Astrocyte (in vitro differentiated cells and primary cell): ENCODE measurements at places on chromosomes 5 and 9. TPM values are rescaled to one million over a fixed set of nuclear protein-coding genes. Genes with fewer than 3 reads are reported as not detected.

The MRNIP gene
- total RNA-seq: 19.9 and 20.7 TPM in 2 replicates

The FBP2 gene
- not detected in 2 replicates for total RNA-seq

The PAEP gene
- total RNA-seq: 0.39 TPM in 1 of 2 replicates, not detected in the other

The GPR150 gene
- 0.14 TPM in 1 of 2 replicates, not detected in the other for total RNA-seq

The GALNT12 gene
- total RNA-seq: 1.7 TPM in 2 replicates

The HAVCR1 gene
- 1.3 and 2.0 TPM in 2 replicates for total RNA-seq

The ZCCHC7 gene
- 21.7 and 25.4 TPM in 2 replicates for total RNA-seq

The CCIN gene
- 1.1 and 1.9 TPM in 2 replicates for total RNA-seq

The SIT1 gene
- total RNA-seq: not detected in 2 replicates

The ZNF608 gene
- total RNA-seq: 57.3 and 61.5 TPM in 2 replicates

The NIPAL4 gene
- 7.1 and 10.8 TPM in 2 replicates for total RNA-seq

DNA sequence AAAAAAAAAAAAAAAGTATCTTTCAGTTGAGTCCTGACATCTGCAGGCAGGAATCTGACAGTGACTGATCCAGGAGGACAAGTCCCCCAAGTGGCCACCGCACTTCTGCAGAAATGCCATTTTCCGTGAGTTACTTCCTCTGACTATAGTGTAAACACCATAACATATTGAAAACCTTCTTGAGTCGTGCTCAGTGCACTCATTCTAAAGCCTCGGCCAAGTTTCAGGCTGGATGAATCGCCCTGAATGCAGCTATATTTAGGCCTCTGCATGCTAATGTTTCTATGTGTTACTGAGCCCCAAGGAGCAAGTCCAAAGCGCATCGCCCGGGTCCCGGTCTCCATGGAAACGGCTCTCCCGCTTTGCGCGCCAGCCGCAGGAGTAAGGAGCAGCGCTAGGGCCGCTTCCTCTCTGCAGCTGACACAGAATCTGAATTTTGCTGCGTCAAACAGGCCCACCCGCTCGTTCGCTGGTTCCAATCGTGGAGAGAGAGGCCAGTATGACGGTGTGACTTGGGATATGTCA, 335.4 kb downstream of the MSX2 start:
- DNase-seq: peak; percentile 58

- DNase-seq: no peak
Observed at GRCh38 chr9:27711241-27711640, 138.0 kb upstream of the C9orf72 start.

GRCh38 chr9:135403733-135404450, 75.7 kb upstream of the PPP1R26 start:
- DNase-seq: no peak

DNA sequence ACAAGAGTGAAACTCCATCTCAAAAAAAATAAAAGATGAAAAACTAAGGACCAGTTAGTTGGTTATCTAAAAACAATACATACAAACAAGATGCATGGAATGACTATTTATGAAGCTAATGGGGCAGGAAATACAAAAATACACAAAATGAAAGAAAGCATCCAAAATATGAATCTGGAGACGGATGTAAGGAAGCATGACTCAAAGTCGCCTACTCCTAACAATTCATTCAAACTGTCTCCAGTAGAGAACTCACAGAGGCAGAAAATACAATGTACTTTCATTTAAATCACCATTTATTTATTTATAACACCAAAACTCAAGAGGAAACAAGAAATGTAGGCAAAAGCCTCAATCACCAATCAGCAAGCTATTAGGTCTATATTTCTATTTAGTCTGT, 68.4 kb downstream of the SCAI start:
- DNase-seq: peak; percentile 57

- peak; percentile 88 for DNase-seq
Observed at GRCh38 chr9:79685577-79685976, 113.8 kb downstream of the TLE4 start.

DNA sequence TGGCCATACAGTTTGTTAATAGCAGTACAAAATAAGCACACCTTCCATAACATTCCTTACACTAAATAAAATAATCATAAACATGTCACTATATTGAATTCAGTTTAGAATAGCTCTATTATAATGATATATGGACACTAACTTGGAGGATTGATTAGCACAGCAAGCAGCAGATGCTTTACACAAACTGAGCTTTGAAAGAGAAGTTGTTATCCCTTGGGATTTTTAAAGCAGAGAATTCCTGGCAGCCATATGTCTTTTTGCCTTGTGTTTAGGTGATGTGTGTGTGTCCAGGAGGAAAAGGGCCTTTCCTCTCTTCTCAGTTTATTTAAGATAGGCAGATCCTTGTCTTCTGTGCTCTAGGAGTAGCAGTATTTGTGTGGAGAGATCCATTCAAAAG, 232.2 kb upstream of the GRIN3A start:
- DNase-seq: no peak

- no peak for DNase-seq
Observed at GRCh38 chr5:112923148-112923917, 1.3 kb upstream of the REEP5 start.

DNA sequence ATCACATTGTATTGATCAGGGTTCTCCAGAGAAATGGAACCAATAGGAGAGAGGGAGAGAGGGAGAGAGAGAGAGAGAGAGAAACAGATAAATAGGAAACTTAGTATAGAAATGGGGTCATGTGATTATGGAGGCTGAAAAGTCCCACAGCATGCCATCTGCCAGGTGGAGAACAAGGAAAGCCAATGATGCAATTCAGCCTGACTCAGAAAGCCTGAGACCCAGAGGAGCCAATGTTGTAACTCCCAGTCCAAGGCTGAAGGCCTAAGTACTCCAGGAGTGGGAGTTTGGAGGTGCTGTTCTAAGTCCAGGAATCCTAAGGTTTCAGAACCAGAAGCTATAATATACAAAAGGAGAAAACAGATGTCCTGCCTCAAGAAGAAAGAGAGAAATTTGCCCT, 48.4 kb upstream of the ISOC1 start:
- DNase-seq: no peak

GRCh38 chr5:138963763-138964371, 88.7 kb upstream of the LRRTM2 start:
- no peak for DNase-seq

- no peak for DNase-seq
Observed at GRCh38 chr9:95142728-95143127, 174.8 kb downstream of the FANCC start.

- no peak for DNase-seq
Observed at GRCh38 chr5:172690258-172691075, 49.4 kb downstream of the NEURL1B start.

GRCh38 chr5:76836585-76836984, 13.2 kb upstream of the S100Z start:
- no peak for DNase-seq

GRCh38 chr5:139094154-139095131, 103.7 kb downstream of the SIL1 start:
- DNase-seq: no peak

GRCh38 chr5:71923755-71924154, 183.5 kb upstream of the MAP1B start:
- DNase-seq: no peak

GRCh38 chr9:71908825-71909224, 2.2 kb downstream of the ABHD17B start:
- DNase-seq: no peak

GRCh38 chr5:115423051-115423450, 121.5 kb downstream of the FEM1C start:
- no peak for DNase-seq

- DNase-seq: peak; percentile 9
Observed at GRCh38 chr5:157952374-157952685, 93.4 kb upstream of the CLINT1 start.

- DNase-seq: no peak
Observed at GRCh38 chr5:42749020-42749419, 7.6 kb upstream of the CCDC152 start.

GRCh38 chr9:6631207-6631512, 14.4 kb downstream of the GLDC start:
- no peak for DNase-seq

DNA sequence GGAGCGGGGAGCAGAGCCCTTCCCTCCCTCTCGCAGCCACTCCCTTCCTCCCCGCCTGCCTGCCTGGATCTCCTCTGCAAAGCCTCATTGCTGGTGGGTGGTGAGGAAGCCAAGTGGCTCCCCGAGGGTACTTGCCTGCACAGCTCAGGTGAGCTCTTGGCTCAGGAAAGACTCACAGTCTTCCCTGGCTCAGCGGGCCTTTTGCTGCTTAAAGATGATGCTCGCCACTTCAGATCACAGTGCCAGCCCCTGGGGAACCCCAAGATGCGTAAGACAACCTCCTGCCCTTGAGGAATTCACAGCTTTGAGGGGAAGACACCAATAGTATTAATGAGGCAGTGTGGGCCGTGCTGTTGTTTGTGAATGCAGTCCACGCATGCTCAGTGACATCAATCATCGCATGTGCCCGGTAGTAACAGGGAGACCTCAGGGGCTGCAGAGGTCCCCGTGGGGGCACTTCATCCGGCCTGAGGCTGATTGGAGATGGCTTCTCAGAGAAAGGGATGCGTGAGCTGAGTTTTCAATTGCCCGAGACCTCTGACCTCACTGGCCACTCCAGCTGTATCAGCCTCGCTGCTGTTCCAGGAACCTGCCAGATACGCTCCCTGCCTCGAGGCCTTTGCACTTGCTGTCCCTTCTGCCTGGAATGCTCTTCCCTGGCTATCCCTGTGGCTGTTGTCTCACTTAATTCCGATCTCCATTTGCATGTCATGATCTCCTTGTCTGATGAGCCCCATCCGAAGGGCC, 36.8 kb downstream of the ERGIC1 start:
- DNase-seq: no peak

- DNase-seq: no peak
Observed at GRCh38 chr9:38039090-38039906, 29.7 kb downstream of the SHB start.
